Stimulated activated CD8-positive, alpha-beta memory T cell treated with anti-CD3 and anti-CD28 coated beads, Interleukin-7, amount 100 ng/mL, for 1 hour (primary cell): ENCODE measurements at places on chromosomes 6 and 20.
A peak's percentile ranks its signal among the peaks of the same experiment; 100 is the strongest.

DNA sequence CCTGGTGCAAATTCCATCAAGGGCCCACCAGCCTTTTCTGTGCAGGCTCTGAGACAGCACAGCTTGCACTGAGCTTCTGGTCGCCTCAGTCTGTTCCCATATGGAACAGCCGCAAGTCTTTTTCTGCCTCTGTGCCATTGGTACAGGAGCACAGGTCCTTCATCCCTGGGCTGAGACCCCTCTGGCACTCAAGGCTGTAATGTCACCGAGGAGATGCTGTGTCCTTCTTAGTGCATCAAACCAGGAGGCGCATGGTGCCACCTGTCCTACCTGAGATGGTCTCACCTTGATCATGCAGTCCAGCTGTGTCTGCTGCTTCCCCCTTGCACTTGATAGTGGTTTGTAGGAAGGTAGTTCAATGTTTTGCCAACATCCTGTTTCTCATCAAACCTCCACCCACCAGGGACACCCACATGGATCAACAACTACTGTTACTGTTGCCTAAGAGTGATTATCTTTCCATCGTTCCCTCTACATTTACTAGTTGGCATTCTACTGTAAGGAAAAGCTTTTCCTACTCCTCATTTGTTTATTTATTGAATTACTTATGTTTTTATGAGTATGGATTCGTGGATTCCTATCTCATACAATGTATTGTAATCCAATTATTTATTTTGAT, 29.0 kb downstream of the FAM50B start:
- no peak for DNase-seq

DNA sequence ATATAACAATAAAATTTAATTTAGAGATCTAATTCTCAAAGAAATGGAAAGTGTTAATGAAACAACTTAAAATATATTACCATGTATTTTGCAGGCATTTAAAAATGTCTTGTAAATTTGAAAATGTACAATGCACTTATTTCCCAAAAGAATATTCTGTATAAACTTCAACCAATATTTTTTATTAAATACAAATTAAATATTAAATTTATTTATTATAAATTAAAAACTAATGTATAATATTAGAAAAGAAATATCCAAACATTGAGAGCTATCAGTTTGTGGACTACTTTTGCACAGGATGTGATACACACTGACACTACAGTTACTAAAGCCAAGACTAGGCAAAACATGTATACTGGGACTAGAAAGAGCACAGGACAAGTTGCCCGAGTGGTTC, 707.0 kb upstream of the NRSN1 start:
- no peak for DNase-seq

DNA sequence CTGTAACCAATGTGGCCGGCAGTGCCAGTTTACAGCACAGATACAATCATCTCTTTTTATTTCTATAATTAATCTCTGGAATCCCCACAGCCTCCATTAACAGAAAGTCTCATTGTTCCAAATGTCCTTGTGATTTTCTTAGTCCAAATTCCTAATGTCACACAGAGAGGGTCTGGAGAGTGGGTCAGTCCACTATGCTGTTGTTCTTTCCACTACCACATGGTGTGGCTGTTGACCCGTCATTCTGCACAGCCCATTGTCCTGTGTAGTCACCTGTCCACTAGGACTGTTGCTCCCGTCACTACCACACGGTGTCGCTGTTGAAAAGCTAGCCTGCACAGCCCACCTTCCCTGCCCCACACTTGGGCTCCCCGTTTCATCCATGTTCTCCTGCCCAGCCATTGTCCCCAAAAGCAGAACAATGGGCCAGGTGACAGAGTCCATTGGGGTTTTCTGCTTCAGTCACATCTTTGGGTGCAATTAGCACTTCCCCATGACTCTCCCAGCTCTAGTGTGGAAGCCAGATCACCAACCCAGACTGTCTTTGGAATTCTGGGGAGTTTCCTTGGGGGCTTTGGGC, 8.6 kb upstream of the LBP start:
- DNase-seq: no peak

DNA sequence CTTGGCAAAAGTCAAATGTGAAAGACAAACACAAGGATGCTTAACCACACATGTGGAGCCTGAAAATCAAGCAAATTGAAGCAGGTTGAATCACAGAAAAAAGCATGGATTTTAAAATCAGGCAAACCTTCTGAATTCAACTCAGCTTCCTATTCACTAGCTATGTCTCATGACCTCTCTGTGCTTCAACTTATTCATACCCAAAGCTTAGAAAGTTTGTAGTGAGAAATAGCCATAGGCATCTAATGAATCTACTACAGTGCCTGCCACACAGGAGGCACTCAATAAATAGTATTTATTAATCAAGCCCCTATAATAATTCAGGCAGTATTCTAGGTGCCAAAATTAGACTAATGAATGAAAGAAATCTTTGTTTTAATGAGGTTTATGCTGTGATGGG, 112.2 kb upstream of the TNFAIP3 start:
- DNase-seq: no peak

- DNase-seq: no peak
Observed at GRCh38 chr20:25369529-25369928, 21.1 kb downstream of the ABHD12 start.

- DNase-seq: no peak
Observed at GRCh38 chr6:166127624-166128472, 39.8 kb downstream of the TBXT start.

DNA sequence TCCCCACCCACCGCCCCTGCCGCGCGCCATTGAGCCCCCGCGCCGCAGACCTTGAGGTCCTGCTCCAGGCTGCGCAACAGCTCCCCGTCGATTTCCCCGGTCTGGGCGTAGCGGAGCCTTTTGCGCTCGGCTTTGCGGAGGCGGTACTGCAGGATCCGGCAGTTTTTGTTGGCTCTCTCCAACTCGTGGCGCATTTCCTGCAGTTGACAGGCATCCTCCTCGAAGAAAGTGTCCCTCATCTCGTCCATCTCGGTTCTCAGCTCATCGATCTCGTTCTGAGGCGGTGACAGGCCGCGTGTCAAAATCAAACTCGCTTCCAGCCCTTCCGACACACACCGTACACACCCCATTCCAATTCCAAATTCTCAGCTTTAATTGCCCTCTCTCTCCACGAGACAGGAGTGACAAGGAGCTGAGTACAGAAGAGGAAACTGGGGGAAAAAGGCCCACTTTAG, 4.3 kb downstream of the MTCL3 start:
- no peak for DNase-seq

DNA sequence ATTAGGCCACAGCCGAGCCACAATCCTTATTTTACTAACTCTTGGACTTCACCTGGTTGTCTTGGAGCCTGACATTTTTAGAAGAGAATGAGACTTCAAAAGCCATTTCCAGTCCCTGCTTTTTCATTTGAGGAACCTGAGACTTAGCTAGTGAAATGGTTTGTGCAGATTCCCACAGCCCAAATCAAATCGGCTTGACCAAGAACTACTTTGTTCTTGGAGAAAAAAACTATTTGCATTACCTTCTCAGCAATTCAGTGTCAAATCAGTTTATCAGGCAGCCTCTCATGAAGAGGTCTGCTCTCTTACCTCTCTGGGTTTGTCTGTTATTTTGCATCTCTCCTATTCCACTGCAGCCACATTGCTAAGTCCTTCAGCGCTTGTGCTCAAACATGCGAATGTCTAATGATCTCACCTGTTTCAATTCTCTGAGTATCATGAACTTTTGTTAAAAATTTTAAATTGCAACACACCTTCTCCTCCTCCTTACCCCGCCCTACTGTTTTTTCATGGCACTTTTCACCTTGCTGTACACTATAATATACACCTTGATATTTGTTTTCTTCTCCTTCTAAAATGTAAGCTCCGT, 573 bp upstream of the IFNGR1 start:
- DNase-seq: no peak

DNA sequence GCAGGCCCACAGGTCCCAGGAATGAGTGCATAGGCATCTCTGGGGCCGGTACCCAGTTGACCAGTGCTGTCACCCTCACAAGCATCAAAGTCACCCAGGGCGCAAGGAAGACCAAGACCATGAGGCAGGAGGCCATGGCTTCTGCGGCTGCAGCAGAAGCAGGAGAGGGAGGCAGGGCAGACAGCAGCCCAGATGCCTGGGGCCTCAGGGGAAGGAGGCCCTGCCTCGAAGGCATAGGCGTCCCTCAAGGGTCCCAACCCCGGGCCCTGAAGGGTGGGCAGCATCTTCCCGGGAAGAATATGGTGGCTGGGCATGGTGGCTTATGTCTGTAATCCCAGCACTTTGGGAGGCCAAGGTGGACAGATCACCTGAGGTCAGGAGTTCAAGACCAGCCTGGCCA, 3.0 kb downstream of the FAM209A start:
- no peak for DNase-seq

DNA sequence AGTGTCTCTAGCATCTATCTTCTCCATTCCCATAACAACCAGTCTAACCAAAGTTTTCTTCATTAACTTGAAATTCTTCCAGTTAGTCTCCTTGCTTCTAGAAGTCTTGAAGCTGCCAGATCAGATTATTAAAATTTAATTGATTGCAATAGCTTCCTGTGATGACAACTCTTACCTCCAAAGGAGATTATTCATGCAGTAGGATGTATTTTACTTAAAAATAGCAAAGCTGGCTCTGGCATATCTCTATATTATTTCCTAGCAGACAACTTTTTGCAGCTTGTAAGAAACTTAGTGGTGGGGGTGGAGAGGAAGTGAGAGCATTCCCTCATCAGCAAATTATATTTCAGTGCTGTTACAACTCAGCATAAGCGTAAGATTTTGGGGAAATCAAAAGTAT, 290.4 kb downstream of the GRIK2 start:
- no peak for DNase-seq

DNA sequence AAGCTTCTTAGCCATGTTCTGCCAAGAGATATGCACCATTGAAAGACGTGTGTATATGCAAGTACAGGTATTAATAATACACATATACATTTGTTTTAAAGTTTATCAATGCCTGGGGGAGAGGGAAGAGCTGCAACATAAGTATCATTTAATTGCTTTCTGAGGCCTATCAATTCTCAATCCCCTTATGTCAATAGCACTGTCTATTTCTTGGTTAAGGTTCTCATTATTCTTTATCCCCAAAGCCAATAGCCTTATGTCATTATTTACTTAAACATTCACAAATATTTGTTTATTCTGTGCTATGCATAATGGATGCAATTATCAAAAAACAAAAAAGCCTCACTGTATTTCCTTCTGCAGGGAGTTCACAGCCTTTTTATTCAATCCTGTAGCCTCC, 350.3 kb upstream of the KCNQ5 start:
- DNase-seq: no peak

- DNase-seq: peak; percentile 48
Observed at GRCh38 chr6:27753668-27754407, 158.4 kb downstream of the OR2B2 start.

DNA sequence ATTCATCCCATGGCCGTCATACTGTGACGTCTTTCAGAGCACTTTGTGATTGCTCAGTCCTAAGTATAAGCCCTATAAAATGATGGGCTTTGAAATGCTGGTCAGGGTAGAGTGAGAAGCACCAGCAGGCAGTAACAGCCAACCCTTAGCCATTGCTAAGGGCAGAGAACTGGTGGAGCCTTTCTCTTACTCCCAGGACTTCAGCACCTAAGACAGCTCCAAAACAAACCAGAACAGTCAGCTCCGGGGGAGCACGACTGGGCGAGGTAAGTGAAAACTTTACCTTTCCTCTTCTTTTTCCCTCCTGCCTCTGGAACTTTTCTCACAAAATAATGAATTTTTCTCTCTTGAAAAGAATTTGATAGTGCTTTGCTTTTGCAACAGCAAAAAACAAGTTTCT, at the start of gene VIP:
Gene VIP, plus strand, starts transcription at position 104 of the 400 bp plus-strand sequence. CDS start 1,381 bp downstream, outside the sequence.
- no peak for DNase-seq

GRCh38 chr20:47963022-47963421, 177.7 kb upstream of the SULF2 start:
- DNase-seq: no peak

- no peak for DNase-seq
Observed at GRCh38 chr6:108806171-108806570, 42.1 kb upstream of the ARMC2 start.

DNA sequence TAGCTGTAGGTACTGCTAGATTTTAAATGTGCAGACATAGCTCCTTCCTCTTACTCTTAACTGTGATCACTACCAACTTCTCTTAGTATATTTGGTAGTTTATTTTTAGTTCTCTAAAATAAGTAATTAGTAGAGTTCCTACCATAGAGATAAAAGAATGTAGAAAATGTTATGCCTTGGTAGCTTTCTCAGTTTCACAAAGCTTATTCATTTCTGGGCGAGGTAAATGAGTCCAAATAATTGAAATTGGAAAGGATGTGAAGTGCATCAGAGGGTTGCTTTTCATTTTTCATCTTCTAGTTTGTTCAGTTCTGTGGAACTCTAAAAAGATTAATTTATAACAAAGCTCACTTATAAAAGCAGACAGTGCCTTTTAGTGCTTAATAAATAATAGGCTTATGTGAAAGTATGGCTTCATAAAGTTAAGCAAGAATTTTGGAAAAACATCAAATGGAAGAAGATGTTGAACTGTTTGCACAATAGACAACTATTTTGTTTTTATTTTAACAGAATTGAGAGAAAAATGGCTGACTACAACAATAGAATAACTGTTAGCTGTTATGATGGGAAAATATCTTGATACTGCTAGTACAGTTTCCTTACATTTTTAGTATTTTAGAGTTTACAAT, 303.7 kb downstream of the UTRN start:
- DNase-seq: no peak

DNA sequence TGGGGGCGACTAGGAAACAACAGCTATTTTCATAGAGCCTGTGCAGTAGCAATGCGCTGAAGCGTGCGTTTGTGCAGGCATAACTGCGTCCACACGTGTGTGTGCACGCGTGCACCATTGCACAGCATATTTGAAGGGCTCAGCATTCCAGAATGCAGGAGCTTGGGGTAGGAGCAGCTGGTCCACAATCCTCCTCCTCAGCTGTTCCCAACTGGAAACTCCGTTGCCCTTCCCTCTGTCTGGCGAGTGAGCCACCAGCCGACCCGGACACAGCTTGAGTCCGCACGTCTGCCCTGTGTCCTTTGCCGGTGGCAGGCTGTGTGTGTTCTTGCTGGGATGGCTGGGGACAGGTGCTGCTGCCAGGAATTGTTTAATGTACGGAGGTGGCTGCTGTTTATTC, 110.2 kb downstream of the SASH1 start:
- no peak for DNase-seq

DNA sequence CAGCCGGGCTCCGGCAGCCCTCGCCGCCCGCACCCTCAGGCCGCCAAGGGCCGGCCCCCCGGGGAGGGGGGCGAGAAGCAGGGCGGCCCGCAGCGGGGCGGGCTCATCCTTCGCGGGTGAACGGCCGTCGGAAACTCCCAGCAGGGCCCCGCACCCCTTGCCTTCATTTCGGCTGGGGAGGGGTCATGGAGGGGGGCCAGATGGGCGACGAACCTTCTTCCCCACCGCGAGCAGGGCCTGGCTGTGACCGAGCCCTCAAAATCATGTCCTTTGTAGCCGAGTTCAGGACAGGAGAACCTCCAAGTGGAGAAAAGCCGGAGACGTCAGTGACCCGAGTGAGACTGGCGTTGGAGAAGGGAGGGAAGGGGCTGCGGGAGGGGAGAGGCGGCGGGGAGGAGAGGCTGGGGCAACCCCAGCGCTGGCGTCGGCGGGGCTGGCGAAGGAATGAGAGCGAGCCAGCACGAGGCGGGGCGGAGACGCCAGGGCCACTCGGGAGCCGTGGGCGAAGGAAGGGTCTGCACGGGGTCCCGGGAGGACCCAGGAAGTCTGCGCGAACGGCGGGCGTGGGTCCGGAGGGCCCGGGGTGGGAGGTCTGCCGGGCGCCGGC, 571 bp upstream of the FOXC1 start:
- DNase-seq: no peak
